ENCODE measurements at places on chromosomes 7 and 10. TPM values are rescaled to one million over a fixed set of nuclear protein-coding genes. Genes with fewer than 3 reads are reported as not detected.

- no peak for DNase-seq
Observed at GRCh38 chr7:42913591-42913990, 1.7 kb upstream of the C7orf25 start.

The TUBAL3 gene
- 0.09 TPM for total RNA-seq

- no peak for DNase-seq
Observed at GRCh38 chr10:53093878-53094277, 321.3 kb upstream of the MBL2 start.

The BTBD16 gene
- 0.27 TPM for total RNA-seq

The IL6 gene
- total RNA-seq, result 0.44 TPM

The POLL gene
- total RNA-seq, result 11.3 TPM

GRCh38 chr7:1673581-1674118 lies 3.6 kb downstream of the ELFN1 start:
- no peak for DNase-seq

The SPAM1 gene
- total RNA-seq, result not detected

- no peak for DNase-seq
Observed at GRCh38 chr7:27614095-27614494, 48.6 kb downstream of the HIBADH start.

DNA sequence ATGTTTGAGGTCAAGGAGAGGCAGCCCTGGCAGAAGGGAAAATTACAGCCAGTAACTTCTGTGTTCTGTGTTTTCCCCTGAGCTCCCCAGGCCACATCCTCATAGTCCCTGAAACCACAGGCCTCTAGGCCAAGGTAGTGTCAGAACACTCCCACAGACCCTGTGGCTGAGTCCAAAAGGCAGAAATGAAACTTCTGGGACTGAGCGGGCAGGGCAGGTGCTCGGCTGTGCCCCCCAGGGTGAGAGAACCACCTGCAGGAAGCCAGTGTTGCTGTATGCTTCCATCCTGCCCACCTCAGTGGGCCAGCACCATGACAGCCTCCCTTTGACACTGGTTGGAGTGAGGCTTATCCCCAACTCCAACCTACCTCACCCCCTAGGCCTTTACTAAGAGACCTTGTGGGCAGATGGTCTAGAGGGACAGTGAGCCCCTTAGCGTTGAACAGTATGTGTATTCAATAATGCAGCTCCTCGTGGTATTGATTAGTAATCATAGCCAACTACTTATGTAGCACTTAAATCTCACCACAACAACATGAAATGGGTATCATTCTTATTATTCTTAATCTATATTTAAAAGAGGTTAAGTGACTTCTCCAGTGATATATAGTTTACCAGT lies 30.3 kb downstream of the PIK3CG start:
- DNase-seq, result peak; percentile 9

- DNase-seq, result peak; percentile 50
Observed at GRCh38 chr7:132398253-132398925, 177.9 kb downstream of the PLXNA4 start.

The HOXA13 gene
- 0.40 TPM for total RNA-seq

DNA sequence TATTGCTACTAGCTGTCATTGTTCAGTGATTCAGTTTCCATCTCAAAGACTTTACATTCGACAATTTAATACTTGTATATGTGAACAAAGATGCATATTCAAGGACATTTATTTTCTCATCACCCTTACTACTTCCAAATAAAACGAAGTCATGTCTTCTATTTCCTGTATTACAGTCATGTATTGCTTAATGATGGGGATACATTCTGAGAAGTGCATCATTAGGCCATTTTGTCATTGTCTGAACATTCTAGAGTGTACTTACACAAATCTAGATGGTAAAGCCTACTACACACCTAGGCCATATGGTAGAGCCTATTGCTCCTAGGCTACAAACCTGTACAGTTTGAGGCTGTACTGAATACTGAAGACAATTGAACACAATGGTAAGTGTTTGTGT lies 6.5 kb downstream of the C10orf95 start:
- DNase-seq, result no peak

The HTR5A gene
- total RNA-seq, result not detected
